ENCODE measurements at places on chromosomes 3 and 15. TPM values are rescaled to one million over a fixed set of nuclear protein-coding genes. Genes with fewer than 3 reads are reported as not detected.

Gene FAN1
- 18.0 TPM for total RNA-seq

Gene SLCO2A1
- 23.1 TPM for total RNA-seq

Gene PSTPIP1
- 17.2 TPM for total RNA-seq

Gene SATB1
- total RNA-seq: 39.9 TPM

Gene ZIC1
- not detected for total RNA-seq

Gene RYR3
- total RNA-seq: not detected

DNA sequence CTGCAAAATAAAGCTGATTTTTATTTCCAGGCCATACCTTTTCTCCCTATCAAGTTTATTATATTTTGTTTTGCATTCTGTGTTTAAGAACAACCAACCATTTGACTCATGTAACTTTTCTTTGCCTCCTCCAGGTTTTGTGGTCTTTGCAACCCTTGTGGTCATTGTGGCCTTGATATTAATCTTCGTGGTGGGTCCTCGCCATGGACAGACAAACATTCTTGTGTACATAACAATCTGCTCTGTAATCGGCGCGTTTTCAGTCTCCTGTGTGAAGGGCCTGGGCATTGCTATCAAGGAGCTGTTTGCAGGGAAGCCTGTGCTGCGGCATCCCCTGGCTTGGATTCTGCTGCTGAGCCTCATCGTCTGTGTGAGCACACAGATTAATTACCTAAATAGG, 27.6 kb downstream of the NIPA2 start:
- no peak for DNase-seq

DNA sequence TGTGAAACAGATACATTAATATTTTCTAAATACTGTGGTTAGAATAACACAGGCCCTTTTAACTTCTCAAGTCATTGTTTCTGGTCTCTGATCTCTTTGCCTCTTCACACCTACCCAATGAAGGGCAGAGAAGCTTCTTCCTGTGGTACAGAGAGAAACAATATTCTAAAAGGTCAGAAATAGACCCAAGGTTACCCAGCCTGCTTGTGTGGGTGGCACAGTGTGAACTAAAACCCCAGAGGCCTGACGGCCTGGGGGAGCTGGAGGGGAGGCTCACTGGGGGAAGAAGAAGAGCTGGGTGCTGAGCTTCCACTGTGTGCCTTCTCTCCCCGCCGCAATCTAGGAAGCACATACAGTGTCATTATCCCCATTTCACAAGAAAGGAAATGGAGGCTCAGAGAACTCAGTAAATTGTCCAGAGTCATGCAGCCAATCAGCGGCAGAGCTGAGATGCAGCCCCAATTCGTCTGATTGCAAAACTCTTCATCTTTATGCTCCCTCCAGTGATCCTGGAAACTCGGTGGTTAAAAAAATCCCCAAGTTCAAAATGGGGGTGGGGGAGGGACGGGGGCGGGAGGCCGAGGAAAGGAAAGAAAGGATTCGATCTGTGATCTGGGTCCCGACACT, 64.1 kb upstream of the HEG1 start:
- DNase-seq: no peak

DNA sequence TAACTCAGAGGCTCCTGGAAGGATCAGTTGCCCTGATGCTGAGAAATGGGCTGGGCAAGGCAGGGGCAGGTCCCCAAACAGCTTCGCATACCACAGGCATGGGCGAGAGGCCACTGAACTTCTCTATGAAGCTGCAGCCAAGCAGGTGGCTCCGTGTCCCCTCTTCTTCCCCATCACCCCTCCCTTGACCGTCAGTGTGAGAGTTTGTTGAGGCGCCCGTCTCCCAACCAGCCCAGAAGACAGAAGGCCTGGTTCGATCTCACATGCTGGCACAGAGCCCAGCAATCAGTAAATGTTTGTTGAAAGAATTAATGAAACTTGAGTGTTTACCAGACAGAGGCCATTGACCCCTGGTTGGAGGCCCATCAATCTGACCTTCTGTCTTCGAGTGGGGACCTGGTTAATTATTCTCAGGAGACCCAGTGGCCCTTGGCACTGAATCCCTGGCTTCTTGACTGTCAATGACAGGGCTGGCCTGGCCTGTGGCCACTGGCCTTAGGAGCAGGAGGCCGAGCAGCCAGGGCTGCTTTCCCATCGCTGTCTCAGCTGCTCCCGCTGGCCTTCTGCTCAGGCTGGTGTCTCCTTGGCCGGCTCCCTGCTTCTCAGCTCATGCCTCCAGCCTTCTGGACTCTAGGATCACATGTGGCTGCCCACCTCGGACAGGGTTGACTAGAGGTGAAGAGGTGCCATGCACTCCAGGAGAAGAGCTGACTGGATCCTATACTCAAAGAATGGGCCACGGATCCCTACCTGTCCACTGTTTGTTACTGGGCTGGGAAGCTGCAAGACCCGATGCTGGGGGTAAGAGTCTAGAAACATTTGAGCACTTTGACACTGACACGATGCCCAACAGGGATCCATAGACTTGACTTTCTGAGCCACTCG, 113.4 kb downstream of the ASB7 start:
- DNase-seq: no peak

DNA sequence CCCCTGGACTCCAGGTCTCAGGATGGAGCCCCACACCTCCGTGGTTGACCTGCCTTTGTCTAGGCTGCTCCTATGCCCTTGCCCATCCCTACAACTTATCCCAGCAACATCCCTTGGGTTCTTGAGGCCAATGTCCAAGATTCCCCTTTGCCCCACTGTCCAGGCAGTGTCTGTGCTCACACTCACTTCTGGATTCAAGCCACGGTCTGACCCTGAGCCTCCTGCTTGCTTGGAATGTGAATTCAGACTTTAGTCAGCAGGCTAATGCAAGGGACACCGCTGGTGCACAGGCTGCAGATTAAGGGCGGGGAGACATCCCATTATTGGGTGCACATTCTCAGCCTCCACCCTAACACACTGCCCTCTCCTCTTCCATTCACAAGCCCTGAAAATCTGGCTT, 154.1 kb downstream of the WNT5A start:
- DNase-seq: no peak

GRCh38 chr15:61623746-61624145, 394.6 kb upstream of the RORA start:
- no peak for DNase-seq

DNA sequence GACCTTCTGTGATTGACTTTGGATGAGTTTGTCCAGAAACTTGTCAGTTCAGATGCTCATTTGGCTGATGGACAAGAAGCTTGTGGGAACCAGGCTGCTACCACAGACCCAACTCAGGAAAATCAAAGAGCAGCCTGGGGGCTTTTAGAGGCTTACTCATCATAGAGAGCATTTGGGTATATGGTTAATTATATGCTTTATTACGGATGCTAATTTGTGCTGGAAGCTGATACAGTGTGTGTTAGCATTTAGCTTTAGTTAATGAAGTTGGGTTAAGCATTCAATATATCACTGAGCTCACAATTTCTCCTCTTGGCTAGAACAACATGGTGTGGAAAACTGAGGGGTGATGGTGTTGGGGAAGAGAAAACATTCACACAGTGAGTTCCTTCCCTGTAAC, 664.2 kb upstream of the CFAP20DC start:
- no peak for DNase-seq

- no peak for DNase-seq
These were observed 228.8 kb upstream of the LYSMD4 start for GRCh38 chr15:99962006-99962561.

DNA sequence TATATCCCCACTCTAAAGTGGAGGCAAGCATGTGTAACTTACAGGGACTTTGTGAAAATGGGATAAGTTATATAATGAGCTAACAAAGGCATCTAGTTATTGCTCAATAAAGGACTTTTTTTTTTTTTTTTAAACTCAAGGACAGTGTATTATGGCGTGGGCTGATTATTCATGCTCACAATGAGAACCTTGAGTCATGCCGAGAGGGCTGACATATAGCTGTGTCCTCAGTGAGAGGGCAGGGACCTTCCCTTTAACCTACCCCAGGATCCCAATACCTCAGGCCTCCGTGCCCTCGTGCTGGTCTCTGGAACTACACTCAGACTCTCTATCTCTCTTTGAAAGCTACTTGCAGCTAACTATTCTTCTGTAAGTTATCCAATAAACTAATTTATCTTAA, 319.9 kb upstream of the ICE2 start:
- DNase-seq: no peak

DNA sequence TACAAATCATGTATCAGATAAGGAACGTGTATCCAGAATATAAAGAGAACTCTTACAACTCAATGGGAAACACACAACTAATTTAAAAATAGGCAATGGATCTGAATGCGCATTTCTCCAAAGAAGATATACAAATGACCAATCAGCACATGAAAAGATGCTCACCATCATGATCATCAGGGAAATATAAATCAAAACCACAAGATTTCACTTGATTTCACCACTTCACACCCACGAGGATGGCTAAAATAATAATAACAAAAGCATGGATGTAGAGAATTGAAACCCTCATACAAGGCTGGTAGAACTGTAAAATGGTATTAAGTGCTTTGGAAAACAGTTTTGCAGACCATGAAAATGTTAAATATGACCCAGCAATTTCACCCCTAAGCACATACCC, 26.7 kb upstream of the SLC12A8 start:
- DNase-seq: no peak

GRCh38 chr3:7684182-7684715, 817.4 kb upstream of the LMCD1 start:
- no peak for DNase-seq

GRCh38 chr3:54243056-54243931, 120.9 kb downstream of the CACNA2D3 start:
- DNase-seq: no peak

DNA sequence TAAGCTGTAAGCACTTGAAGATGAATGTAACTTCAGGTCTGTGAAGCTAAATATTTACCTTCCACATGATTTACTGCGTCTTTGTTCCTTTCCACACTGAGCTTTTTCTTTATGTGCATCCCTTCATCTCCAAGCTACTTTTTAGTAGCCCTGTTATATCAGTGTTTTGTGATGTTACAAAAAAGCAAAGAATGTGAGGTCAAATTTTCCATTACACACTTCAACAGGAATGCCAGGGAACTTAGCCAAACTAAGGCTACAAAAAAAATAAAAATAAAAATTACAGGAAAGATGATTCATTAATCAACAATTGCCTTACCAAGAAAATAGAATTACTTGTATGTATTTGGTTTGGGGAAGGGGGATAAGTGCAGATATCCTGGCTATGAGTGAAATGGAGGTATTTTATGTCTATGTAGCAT, 73.0 kb downstream of the FILIP1L start:
- no peak for DNase-seq

GRCh38 chr15:81030301-81030750, 29.6 kb downstream of the TLNRD1 start:
- no peak for DNase-seq

- no peak for DNase-seq
These were observed 309.6 kb downstream of the RBMS3 start for GRCh38 chr3:29590461-29590860.

GRCh38 chr3:113436809-113437208, 4.5 kb downstream of the CFAP44 start:
- DNase-seq: no peak

DNA sequence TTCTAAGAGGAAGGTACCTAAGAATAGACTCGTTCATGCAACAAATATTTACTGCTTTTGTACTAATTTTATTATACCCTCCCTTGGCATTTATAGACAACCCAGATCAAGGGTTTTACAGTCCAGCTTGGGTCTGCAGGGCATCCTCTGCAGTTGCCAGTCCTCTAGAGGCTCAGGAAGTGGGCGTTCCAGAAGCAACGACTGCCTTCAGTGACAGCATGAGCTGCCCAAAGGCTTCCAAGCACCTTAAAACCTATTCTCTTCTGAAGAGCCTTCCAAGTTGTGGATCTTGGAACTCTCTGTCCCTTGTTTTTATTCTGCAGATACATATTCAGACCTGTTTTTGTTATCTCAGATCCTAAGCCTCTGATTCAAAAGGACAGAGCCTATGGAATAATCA, 95.6 kb downstream of the RAD18 start:
- no peak for DNase-seq

DNA sequence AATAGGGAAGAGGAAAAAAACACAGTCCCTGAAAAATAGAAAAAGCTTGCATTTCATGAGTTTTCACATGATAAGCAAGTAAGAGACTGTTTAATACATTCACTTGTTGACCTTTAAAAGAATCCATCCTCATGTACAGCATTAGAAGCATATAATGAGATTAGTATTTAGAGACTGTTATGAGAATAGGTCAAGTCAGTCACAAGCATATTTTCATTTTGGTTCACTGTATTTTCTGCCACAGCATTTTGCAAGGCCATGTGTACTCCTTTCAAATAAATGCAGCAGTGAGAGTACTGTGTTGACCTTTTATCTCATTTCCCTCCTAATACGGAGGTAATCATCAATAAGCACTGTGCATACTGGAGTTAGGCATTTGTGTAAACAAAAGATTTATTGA, 162.2 kb upstream of the SETMAR start:
- DNase-seq: no peak

GRCh38 chr3:132198516-132198915, 118.7 kb upstream of the ACP3 start:
- DNase-seq: no peak

Data from heart left ventricle (tissue), 16 donors.